MCF 10A (cell line): ENCODE measurements at places on chromosomes 7 and 10. TPM values are rescaled to one million over a fixed set of nuclear protein-coding genes. Genes with fewer than 3 reads are reported as not detected.
A peak's percentile ranks its signal among the peaks of the same experiment; 100 is the strongest.

Gene CPED1
- not detected in 2 replicates for total RNA-seq

Gene CAMK1D
- 1.7 and 3.3 TPM in 2 replicates for total RNA-seq

Gene FKBP6
- total RNA-seq = not detected in 2 replicates

Gene TMEM273
- not detected in 2 replicates for total RNA-seq

Gene STAG3
- total RNA-seq = 1.1 and 1.5 TPM in 2 replicates

Gene CYTH3
- total RNA-seq = 19.3 and 23.5 TPM in 2 replicates

Gene RAB19
- total RNA-seq = not detected in 2 replicates

Gene ZNF25
- total RNA-seq = 7.2 TPM in 2 replicates

Gene IQCE
- total RNA-seq = 16.7 and 23.9 TPM in 2 replicates

- H3K4me3 ChIP-seq = no peak overlapping the region
- no peak for DNase-seq
- H3K27ac ChIP-seq = no peak overlapping the region
- H3K27me3 ChIP-seq = no peaks in the 10 kb centered on the region
Observed at GRCh38 chr10:28778524-28778923, 101.2 kb downstream of the BAMBI start.

- H3K27ac ChIP-seq = no peak overlapping the region
- H3K4me1 ChIP-seq = peaks cover 13% of the 10 kb centered on the region
- H3K27me3 ChIP-seq = no peaks in the 10 kb centered on the region
- no peaks in the 10 kb centered on the region for H3K36me3 ChIP-seq
Observed at GRCh38 chr10:36555036-36555435, 570.4 kb upstream of the ANKRD30A start.

DNA sequence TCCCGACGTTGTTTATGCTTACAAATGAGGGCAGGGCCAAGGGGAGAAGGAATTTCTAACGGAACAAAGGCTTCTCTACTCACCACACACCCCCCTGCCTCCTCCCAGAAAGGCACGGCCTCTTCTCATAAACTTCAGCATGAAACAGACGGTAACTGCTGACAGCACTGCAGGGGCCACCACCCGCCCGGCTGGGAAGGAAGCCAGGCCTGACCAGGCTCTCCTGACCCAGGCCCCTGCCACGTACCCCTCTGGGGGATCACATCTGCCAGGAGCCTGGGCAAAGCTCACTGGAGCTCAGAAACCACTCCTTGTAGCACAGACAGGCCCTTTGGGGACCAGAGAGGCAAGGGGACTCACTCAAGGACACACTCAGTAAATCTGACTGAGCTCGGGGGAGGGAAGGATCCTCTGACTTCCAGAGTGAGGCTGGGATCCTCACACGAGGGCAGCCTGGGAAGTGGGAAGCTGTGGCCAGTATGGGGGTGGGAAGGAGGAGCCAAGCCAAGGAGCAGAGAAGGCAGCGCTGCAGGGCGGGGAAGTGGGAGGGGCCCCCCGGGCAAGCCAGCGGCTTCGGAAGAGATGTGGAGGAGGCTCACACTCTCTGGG is 46.1 kb downstream of the ZCCHC24 start:
- no peaks in the 10 kb centered on the region for H3K27me3 ChIP-seq
- H3K27ac ChIP-seq = no peak overlapping the region
- H3K36me3 ChIP-seq = no peaks in the 10 kb centered on the region
- peaks cover 10% of the 10 kb centered on the region for H3K4me1 ChIP-seq

- no peaks in the 10 kb centered on the region for H3K27me3 ChIP-seq
- H3K27ac ChIP-seq = no peak overlapping the region
- no peaks in the 10 kb centered on the region for H3K36me3 ChIP-seq
Observed at GRCh38 chr10:86287966-86288579, 78.5 kb downstream of the GRID1 start.

GRCh38 chr7:95470452-95470851 is 15.3 kb upstream of the ASB4 start:
- H3K4me3 ChIP-seq = no peak overlapping the region
- peaks cover 22% of the 10 kb centered on the region for H3K4me1 ChIP-seq
- no peaks in the 10 kb centered on the region for H3K27me3 ChIP-seq
- peak overlapping the region; percentile 70 for H3K27ac ChIP-seq
- H3K36me3 ChIP-seq = no peaks in the 10 kb centered on the region

- DNase-seq = no peak
- peaks cover 28% of the 10 kb centered on the region for H3K4me1 ChIP-seq
- peak overlapping the region; percentile 29 for H3K27ac ChIP-seq
- H3K36me3 ChIP-seq = no peaks in the 10 kb centered on the region
Observed at GRCh38 chr10:61612450-61612849, 50.3 kb upstream of the CABCOCO1 start.

DNA sequence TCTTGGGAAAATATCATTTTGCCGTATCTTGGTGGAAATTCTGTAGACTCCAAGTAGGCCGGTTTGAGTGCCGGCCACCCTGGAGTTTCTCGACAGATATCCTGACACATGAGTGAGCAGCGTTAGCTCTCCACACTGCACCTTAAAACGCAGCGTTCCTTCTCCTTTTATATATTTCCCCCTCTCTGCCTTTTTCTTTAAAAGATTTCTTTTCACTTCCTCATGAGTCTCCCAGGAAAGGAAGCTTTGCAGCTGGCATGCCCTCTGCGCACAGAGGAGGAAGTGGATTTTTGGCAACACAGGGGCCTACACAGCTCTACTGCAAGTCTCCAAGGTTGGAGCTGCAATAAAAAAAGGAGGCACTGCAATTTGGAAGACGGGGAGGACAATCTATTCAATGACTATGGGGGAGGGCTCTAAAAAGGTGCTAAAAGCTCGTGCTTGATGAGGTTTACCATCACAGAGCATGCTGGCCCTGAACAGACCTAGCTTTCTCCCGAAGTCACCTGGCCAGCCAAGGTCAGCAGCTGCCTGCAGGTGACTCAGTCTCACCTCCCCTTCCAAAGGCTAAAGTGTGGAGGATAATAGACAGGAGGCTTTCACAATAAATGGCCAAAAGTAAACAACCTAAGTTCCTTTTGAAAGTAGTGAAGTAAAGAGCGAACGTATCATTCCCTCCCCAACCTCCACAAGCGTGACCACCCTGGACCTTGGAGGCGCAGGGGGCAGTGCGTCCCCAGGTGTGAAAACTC is 252.8 kb downstream of the ZMYND11 start:
- H3K4me1 ChIP-seq = no peaks in the 10 kb centered on the region
- no peaks in the 10 kb centered on the region for H3K27me3 ChIP-seq
- no peaks in the 10 kb centered on the region for H3K36me3 ChIP-seq
- H3K4me3 ChIP-seq = no peak overlapping the region
- peak; percentile 12 for DNase-seq

GRCh38 chr7:141114029-141114664 is 40.3 kb downstream of the TMEM178B start:
- no peak overlapping the region for H3K27ac ChIP-seq
- no peaks in the 10 kb centered on the region for H3K36me3 ChIP-seq
- H3K4me3 ChIP-seq = no peak overlapping the region
- H3K27me3 ChIP-seq = no peaks in the 10 kb centered on the region

GRCh38 chr7:65978891-65979582 is 3.0 kb downstream of the GUSB start:
- no peak overlapping the region for H3K27ac ChIP-seq
- H3K27me3 ChIP-seq = no peaks in the 10 kb centered on the region
- no peak for DNase-seq
- peaks cover under 1% of the 10 kb centered on the region for H3K4me1 ChIP-seq
- no peak overlapping the region for H3K4me3 ChIP-seq
- peaks cover 14% of the 10 kb centered on the region for H3K36me3 ChIP-seq

GRCh38 chr10:30433306-30433729 is 666 bp upstream of the MAP3K8 start:
- H3K4me3 ChIP-seq = peak overlapping the region; percentile 82
- H3K36me3 ChIP-seq = peaks cover 24% of the 10 kb centered on the region
- no peaks in the 10 kb centered on the region for H3K27me3 ChIP-seq
- DNase-seq = peak; percentile 71

- no peak overlapping the region for H3K4me3 ChIP-seq
- no peaks in the 10 kb centered on the region for H3K27me3 ChIP-seq
- no peak for DNase-seq
- no peaks in the 10 kb centered on the region for H3K36me3 ChIP-seq
- H3K4me1 ChIP-seq = no peaks in the 10 kb centered on the region
- H3K27ac ChIP-seq = no peak overlapping the region
Observed at GRCh38 chr7:351681-352480, 61.9 kb downstream of the FOXL3 start.

DNA sequence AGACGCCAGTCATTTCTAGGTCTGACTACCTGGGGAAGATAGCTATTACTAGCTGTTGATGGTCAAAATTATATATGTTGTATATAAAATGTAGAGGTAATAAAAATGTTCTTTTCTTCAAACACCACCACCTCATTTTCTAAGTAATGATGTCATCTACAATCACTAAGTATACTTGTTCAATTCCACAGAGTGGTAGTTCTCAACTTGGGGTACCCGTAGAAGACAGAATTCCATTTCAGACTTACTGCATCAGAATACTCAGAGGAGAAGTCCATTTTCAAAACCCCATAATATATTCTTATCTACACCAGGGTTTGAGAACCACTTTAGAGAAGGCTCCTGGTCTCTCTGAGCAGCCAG is 191.9 kb downstream of the PTN start:
- H3K27me3 ChIP-seq = no peaks in the 10 kb centered on the region
- DNase-seq = no peak
- no peaks in the 10 kb centered on the region for H3K4me1 ChIP-seq
- no peaks in the 10 kb centered on the region for H3K36me3 ChIP-seq
- no peak overlapping the region for H3K27ac ChIP-seq

- H3K27ac ChIP-seq = no peak overlapping the region
- peaks cover 3% of the 10 kb centered on the region for H3K4me1 ChIP-seq
- H3K27me3 ChIP-seq = no peaks in the 10 kb centered on the region
- H3K36me3 ChIP-seq = no peaks in the 10 kb centered on the region
- no peak overlapping the region for H3K4me3 ChIP-seq
Observed at GRCh38 chr10:88027570-88027969, 164.1 kb downstream of the PTEN start.

DNA sequence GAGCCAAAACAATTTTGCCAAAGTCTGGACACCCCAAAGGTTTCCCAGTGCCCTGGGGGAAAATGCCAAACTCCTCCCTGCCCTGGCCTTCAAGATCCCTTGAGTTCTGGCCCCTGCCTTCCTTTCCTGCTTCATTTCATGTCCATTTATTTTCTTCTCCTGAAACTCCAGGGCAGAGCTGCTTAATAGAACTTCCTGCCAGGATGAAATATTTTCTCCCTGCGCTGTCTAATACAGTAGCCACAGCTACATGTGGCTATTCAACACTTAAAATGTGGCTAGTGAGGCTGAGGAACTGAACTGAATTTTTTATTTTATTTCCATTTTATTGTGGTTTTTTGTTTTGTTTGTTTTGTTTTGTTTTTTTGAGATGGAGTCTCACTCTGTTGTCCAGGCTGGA is 49.6 kb downstream of the COL13A1 start:
- H3K27ac ChIP-seq = no peak overlapping the region
- no peak overlapping the region for H3K4me3 ChIP-seq
- H3K4me1 ChIP-seq = no peaks in the 10 kb centered on the region
- no peak for DNase-seq
- H3K36me3 ChIP-seq = no peaks in the 10 kb centered on the region

DNA sequence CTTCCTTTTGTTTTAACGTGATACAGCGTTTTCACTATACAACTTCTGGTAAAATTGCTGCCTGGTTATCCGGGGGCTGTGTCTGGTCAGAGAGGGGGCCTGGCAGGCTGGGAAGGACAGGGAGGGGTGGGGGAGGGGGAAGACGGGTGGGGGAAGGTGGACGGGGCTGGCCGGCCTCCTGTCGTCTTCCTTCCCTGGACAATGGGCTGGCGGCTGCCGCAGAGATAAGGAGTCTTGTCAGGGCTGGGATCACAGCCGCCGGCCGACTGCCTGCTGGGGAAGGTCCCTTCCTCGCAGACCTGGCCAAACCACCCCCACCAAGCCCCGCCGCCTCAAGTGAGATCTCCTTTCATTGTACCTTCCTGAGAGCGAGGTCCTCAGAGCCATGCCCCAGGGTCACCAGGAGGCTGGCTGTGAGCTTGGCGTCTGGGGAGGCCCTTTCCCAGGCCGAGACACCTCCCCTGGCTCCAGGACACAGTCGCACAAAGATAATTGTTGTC is 151.2 kb upstream of the TNRC18 start:
- no peak overlapping the region for H3K4me3 ChIP-seq
- H3K27me3 ChIP-seq = no peaks in the 10 kb centered on the region
- no peak for DNase-seq
